NCI-H82 (cell line): ENCODE measurements at places on chromosomes 2 and 18.

- DNase-seq, result no peak
These were observed 23.4 kb downstream of the LYPD1 start for GRCh38 chr2:132646540-132647108.

DNA sequence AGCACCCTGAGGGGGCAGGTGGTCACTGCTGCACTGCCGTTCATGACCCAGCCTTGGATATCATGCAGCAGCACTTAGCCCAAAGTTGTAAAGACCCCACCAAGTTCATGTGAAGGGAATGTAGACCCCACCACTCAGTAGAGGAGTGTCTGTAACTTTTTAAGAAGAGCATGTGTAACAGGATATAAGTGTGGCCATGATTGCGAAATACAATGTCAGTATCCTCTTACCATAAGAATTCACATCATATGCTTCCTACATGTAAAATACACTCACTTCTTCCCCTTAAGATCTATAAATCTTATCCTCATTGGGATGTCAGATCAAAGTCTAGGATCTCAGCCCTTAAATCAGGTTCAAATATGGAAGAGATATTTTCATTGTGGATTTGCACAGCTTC lies 276.9 kb downstream of the PTPRM start:
- no peak for DNase-seq

GRCh38 chr2:189798312-189799029 lies 14.2 kb downstream of the PMS1 start:
- DNase-seq, result peak; percentile 29

DNA sequence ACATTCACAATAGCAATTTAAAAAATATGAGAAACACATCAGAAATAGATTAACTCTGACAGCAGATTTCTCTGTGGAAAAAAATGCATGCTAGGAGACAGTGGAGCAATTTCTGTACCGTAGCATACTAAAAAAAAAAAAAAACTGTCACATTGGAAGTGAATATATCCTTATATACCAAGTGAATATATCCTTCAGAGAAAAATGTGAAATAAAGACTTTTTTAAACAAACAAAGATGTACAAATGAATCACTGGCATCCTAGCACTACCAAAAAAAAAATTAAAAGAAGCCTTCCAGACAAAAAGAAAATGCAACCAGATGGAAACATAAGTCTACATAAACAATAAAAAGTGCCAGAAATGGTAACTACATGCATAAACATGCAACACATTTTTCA lies 169.4 kb downstream of the NBAS start:
- no peak for DNase-seq

GRCh38 chr2:28357055-28357454 lies 35.6 kb upstream of the FOSL2 start:
- DNase-seq, result no peak

GRCh38 chr18:51236225-51236624 lies 38.7 kb upstream of the MEX3C start:
- DNase-seq, result no peak

DNA sequence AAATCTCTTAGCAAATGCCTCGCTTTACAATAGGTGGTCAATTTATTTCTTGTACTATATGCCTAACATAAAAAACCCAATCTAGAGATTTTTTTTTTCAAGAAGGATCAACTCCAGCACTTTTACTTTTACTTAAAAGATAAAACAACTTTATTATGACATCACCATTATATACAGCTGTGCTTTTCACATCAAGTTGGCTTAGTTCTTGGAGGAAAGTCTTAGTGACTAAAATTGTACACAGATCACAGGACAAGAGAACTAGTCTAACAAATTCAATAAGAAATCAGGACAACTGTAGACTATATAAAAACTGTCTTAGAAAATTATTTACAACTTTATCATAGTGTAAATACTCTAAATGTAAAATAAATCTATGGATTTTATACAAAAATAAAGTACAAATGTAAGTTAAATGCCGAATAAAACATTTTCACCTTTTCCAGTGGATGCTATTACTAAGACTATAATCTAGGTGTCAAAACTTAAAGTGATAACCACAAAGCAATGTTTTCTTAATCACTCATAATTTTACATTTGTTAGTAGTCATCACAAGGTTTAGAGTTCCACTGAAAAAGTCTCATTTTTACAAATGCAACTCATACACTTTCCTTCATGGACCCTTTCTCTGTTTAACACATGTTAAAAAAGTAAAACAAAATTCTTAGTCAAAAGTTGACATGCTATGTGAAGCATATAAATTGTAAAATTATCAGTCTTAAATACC lies 5.4 kb upstream of the CD302 start:
- no peak for DNase-seq

DNA sequence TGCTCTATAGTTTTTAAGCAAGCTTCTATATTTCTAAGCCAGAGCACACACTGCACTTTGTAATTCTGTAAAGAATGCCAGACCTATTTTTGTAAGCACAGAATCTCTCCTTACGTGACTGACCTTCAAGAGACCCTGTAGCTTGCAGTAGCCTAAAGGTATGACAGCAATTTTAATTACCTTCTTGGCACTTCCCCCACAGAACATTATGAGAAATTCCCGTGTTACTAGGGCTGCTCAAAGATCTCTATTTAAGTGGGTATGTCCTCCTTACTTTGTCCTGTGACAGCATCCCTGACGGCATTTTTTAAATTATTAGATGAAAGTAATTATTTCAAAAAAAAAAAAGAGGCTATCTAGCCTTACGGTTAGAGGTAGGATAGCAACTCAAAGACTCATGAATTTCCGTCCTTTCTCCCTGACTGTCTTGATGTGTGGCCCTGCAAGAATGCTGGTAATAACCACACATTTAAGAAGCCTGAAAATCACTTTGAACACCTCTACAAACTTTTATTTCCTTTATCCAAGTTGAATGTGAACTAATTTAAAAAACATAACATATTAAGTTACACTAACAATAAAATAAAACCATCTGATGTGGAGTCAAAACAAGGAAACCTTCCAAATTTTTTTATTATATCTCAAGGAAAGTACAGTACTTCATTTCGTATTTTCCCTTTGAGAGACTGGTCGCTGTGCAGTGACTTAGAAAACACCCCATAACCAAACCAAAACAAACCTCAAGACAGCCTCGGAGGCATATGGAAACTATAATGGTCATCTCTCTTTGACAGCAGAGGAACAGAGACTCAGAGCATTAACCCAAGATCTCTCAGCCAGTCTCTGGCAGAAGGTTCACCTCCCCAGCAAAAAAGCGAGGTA lies 54.9 kb downstream of the THUMPD2 start:
- DNase-seq, result no peak

DNA sequence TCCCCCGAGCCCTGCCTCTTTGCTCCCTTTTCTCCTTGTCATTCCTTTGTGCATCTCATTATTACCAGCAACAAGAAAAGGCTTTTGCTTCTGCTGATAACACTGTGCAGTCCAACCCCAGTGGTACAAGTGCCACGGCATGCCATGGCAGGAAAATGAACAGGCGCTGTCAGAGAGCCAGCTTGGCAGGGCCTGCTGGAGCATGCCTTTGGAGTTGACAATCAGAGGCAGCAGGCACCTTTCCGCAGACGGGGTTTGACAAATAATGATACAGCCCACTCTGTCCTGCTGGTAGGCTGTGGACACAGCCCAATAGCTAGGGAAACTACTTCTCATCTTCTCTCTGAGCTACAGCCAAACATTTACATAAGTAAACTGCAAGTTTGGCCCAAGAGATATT lies 243.9 kb upstream of the LRRTM1 start:
- no peak for DNase-seq

- peak; percentile 1 for DNase-seq
These were observed 475.8 kb downstream of the ZNF804A start for GRCh38 chr2:185074156-185074555.

- no peak for DNase-seq
These were observed 372.4 kb upstream of the SPRED2 start for GRCh38 chr2:65804777-65805176.

DNA sequence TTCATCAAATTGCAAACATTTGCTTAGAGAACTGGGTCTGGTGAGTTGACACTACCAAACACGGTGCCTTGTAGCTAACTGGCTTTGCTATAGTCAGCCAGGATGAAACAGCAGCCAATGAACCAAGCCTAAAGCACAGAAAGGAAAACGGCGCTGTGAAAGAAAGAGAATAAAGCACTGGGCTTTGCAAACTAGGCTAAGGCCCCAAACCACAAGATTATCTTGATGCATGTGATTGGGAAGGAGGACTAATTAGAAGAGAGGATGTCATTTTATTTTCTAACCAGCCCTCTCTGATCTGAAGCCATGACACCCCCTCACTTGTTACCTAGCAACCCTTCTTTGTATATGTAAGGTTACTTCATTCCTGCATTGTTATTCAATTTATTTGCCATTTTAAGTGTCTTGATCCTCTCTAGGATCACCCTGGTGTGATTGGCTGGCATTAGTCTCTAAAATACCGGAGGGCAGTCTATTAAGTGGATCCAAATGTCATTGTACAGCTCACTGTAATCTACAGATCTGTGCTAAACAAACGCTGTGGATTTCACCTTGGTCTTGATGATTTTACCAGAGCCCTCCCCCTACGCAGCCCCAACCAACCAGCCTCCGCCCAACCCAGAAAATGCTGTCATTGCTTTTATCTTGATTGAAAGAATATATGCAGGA lies 395.4 kb upstream of the ACVR2A start:
- DNase-seq, result peak; percentile 78

DNA sequence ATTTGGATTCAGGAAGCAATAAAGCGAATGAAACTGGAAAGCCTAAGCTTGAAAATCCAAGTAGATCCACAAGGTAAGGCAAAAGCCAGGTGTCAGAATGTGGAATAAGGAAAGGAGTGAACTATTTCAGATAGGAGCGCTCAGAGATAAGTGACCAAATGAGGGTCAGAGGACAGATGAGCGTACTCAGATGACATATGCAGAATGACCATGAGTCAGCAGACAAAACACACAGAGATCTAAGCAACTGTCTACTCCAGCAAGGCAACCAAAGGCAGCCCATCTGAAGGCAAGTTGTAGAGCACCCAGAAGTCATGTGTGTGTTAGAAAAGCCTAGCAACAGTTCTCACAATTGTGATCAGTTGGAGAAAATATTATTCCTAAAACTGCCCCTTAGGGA lies 548.4 kb upstream of the FSHR start:
- no peak for DNase-seq

DNA sequence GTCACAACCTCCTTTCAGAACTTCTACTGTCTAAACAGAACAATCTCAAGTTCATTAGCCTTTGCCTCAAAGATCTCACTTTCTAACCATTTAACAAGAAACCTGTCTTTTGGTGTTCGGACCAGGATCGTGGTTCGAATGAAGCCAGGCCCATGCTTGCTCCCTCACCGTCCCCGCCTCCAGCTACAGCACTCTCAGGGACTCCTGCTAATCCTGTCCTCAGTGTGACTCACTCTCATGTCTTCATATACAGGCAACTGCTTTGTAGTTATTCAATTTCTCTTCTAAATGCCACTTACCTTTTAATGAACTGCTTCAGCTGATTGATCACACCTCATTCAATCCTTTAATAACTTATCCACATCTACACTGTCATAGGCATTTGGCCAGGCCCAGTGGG lies 15.8 kb downstream of the SERTAD2 start:
- DNase-seq, result peak; percentile 26

DNA sequence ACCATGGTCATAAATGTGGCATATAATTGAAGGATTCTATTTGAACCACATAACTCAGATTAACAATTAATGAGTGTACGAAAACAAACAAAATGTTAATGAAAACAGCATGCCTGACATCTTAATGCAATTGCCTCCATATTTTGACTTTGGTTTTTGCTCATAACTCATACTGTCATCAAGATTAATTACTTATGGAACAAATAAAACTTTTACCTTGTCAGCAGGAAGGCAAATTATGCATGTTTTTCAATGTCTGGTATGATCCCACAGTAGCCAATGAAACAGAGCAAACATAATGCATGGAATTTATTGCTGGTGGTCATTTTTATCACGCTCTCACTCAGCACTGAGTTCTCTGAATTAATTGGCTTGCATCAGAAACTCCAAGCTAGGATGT lies 5.1 kb downstream of the PLEKHM3 start:
- no peak for DNase-seq

- no peak for DNase-seq
These were observed 64.6 kb downstream of the NAPG start for GRCh38 chr18:10590412-10590811.

GRCh38 chr2:226953206-226953605 lies 117.4 kb downstream of the RHBDD1 start:
- DNase-seq, result no peak

GRCh38 chr2:69721022-69721421 lies 20.9 kb upstream of the ANXA4 start:
- no peak for DNase-seq

- DNase-seq, result no peak
These were observed 35.0 kb downstream of the ALPK2 start for GRCh38 chr18:58593938-58594337.

- no peak for DNase-seq
These were observed 85.9 kb downstream of the SMAD7 start for GRCh38 chr18:48864876-48865275.

DNA sequence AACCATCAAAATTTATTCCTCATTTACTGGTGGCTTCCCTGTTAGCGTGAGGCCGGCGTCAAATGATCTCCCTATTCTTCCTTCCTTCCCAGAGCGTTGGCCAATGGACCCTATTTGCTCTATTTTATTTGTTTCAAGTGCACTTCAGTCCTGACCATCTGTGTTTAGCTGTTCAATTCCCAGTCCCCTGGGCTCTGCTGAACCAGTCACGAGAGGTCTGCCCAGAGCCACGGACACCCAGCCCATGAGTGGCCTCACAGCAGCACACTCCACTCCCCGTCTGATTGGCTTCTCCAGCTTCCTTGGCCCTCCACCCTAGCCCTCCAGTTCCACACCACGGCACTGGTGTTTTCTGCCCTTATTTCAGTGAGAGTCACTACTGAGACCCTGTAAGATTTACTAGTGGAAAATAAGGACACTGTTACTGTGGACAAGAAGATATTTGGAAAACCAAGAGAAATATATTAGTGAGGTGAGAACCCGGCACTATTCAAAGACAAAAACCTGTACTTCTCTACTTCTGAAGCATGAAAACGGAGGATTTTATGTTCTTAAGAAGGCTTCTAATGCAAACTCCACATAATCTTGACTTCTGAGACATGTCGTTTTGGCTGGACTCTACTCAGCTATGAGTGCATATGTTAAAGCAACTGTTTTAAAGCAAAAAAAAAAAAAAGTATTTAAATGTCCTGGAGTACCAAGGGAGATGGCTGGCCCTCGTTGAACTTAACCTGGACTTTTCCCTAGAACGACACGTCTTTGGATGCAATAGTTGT lies 86.6 kb downstream of the COL6A3 start:
- DNase-seq, result no peak

- no peak for DNase-seq
These were observed 80.3 kb downstream of the SPOPL start for GRCh38 chr2:138581909-138582308.

DNA sequence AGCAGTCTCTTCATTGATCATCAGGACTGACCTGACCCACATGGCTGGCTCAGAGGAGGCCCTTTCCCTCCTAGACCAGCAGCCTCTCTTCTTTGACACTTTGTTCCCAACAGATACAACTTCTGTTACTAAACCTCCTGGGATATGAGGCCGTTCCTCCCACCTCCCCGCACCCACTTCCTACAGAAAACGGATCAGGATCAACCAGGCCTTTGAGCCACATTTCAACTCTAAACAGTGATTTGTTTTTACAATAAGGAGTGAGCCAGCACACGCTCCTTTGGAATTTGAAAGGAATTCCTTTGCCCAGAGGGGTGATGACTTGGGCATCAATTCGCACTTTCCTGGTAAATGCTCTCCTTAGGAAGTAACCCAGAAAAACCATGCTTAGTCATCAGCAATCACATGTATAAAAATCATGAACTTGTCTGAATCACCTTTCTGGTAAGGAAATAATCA lies 180.4 kb downstream of the FAM124B start:
- DNase-seq, result no peak
